ENCODE measurements at places on chromosomes 12 and 14.

- DNase-seq: no peak
Observed at GRCh38 chr12:95185854-95186253, 31.4 kb downstream of the FGD6 start.

- DNase-seq: no peak
Observed at GRCh38 chr14:79510659-79511058, 700.6 kb downstream of the DIO2 start.

- DNase-seq: no peak
Observed at GRCh38 chr12:57190037-57190436, 26.6 kb upstream of the NXPH4 start.

DNA sequence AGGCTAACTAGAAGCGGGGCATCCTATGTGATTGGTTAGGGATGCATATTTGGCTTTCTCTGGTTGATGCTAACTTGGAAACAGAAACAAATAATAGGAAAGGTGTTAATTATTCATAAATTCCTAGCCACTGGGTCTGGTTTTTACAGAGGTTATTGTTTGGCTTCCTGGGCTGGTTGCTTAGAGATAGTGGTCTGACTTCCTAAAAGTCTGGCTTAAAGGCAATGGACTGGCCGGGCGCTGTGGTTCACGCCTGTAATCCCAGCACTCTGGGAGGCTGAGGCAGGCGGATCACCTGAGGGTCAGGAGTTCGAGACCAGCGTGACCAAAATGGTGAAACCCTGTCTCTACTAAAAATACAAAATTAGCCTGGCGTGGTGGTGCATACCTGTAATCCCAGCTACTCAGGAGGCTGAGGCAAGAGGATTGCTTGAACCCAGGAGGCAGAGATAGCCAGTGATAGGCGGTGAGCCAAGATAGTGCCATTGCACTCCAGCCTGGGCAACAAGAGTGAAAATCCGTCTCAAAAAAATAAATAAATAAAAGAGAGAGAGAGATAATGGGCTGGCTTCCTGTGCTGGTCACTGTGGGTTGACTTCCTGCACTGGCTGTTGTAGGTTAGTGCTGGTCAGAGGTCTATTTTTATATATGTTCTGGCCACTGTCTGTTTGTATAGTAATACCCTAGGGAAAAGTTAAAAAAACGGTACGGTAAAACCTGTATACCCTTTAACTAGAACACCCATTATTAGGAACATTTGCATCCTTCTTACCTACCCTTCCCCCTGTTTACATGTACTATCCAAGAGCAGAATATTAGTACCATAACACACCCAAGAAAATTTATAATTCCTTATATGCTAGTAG, 24.1 kb downstream of the OR6S1 start:
- no peak for DNase-seq

- no peak for DNase-seq
Observed at GRCh38 chr12:105480162-105480561, 149.7 kb downstream of the C12orf75 start.

DNA sequence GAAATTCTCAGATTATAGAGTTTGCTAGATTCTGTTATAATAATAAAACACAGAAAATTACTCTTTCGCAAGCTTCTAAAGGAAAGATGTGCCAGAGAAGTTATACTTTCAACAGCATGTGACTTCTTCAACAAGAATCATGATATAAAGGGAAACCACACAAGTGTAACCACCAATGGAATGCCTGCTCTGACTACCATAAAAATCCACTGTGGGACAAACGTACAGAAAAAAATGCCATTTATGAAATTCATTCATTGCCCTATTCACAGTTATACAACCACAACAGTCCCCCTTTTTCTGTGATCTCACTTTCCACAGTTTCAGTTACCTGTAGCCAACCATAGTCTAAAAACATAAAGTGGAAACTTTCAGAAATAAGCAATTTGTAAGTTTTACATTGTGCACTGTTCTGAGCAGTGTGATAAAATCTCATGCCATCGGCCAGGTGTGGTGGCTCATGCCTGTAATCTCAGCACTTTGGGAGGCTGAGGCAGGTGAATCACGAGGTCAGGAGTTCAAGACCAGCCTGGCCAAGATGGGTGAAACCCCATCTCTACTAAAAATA, 3.2 kb downstream of the CATSPERB start:
- DNase-seq: no peak

DNA sequence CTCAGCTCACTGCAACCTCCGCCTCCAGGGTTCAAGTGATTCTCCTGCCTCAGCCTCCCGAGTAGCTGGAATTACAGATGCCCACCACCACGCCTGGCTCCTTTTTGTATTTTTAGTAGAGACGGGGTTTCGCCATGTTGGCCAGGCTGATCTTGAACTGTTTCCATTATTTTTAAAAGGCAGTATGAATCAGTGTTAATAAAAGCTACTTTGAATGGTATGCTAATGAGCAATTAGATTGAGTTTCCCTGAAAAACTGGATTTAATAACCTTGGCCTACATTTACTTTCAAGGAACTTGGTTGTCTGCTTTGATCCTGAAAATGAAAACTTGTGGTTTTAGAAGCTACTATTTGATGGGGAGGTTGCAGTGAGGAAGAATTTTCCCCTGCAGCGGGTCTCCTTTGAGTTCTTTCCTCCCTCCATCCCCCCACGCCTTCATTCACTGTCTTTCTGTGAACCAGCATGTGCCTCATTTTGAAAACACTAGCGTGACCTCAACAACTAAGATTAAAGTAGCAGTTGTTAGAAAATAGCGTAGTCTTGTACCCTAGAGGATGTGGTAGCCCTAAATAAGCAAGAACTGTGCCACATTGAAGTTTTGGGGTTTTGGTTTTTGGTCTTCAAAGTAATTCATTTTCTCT, 17.8 kb upstream of the RPS6KA5 start:
- no peak for DNase-seq

- no peak for DNase-seq
Observed at GRCh38 chr12:1093166-1093751, 102.2 kb downstream of the ERC1 start.

DNA sequence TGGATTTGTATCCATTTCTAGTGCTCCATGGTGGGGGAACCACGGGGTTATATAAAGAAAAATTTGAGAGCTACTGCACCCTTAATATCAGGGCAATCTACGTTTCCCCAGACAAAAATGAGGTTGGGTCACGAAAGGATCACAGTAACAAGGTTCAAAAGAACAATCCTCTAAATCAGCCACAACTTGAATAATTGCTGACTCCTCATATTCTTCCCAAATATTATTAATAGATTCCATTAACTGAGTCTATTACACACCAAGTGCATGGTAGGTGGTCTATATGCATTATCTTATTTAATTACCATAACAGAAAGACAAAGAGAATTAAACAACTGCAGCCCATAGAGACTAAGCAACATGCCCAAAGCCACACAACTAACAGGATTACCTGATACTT, 438.2 kb downstream of the ETNK1 start:
- DNase-seq: no peak

GRCh38 chr12:51907083-51907855, at the start of gene ACVRL1:
Gene ACVRL1 (plus strand): TSS chr12:51907504. CDS start chr12:51912475, 4,971 bp downstream.
- no peak for DNase-seq

- no peak for DNase-seq
Observed at GRCh38 chr12:57096748-57097553, 8.0 kb downstream of the NAB2 start.

GRCh38 chr14:99041820-99042174, 230.2 kb downstream of the BCL11B start:
- no peak for DNase-seq

GRCh38 chr12:41907550-41907949, 237.1 kb downstream of the GXYLT1 start:
- DNase-seq: no peak

GRCh38 chr12:104906695-104907094, 51.4 kb downstream of the SLC41A2 start:
- no peak for DNase-seq

DNA sequence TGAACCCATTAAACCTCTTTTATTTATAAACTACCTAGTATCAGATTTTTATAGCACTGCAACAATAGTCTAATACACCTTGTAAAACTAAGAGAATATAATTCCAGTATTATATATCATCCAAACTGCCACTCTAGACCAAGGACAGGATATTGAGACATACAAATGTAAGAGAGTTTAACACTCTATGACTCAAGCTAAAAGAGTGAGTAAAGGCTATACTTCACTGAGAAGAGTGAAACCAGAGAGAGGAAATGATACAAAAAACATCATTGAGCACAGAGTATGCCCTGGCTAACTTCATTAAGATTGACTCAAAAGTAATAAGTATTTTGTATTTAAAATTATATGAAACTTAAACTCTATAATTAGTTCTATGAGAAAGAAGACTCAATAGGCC, 1951.9 kb upstream of the SEL1L start:
- DNase-seq: no peak

- DNase-seq: no peak
Observed at GRCh38 chr14:21781543-21781942, 107.9 kb upstream of the OR4E1 start.

GRCh38 chr14:52988139-52988538, 37.3 kb upstream of the FERMT2 start:
- DNase-seq: no peak

DNA sequence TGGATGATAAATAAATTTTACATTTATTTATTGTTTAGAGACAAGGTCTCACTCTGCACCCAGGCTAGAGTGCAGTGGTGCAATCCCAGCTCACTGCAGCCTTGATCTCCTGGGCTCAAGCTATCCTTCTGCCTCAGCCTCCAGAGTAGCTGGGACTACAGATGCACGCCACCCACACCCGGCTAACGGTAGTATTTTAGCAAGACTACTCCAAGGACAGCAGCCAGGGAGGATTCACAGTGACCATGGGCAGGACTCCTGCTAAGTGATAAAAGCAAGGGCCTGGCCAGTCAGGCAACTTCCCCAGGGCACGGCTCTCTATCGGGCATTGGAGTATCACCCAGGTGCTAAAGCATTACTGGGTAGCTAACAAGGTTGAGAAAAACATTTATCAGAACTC, 55.4 kb downstream of the ARL6IP4 start:
- DNase-seq: no peak

DNA sequence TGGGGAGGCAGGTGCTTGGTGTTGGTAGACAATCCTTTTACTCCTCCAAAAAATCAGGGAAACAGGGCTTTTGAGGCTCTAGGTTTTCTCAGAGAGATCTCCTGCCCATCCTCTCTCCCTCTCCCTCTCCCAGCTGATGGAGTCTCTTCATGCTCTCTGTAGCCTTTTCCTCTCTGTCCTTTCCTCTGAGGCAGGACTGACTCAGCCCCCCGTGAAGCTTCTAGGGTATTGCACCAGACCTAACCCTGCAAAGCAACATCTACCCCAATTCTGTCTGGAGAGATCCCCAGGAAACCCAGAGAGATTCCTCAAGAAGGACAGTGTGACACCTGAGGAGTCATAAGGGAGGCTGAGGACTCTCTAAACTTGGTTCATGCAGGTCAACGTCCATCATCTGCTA, 66.4 kb downstream of the CRACR2A start:
- DNase-seq: no peak

- peak; percentile 16 for DNase-seq
Observed at GRCh38 chr12:119412811-119413794, 78.6 kb downstream of the CCDC60 start.

- DNase-seq: no peak
Observed at GRCh38 chr12:75137896-75138295, 71.7 kb downstream of the KCNC2 start.

DNA sequence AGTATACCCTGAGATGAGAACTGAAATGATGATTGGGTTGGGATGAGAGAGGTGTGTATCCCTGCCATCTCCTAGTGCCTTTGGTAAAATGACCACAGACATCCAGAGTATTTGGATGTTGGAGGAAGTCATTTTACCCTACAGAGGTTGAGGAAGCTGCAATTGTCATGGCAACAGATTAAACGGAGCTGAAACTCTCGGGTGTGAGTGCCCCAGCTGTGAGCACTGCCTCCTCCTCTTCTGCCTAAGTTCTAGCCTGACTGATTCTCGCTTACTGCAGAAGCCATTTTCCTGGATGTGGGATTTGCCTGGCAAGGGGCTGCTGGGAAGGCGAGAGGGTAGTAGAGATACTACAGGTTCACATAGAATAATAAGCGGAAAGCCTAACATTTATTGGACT, 10.3 kb upstream of the PPP4R4 start:
- no peak for DNase-seq

- no peak for DNase-seq
Observed at GRCh38 chr12:45260104-45260815, 44.4 kb downstream of the ANO6 start.

- no peak for DNase-seq
Observed at GRCh38 chr14:61326847-61327246, 5.5 kb downstream of the PRKCH start.

DNA sequence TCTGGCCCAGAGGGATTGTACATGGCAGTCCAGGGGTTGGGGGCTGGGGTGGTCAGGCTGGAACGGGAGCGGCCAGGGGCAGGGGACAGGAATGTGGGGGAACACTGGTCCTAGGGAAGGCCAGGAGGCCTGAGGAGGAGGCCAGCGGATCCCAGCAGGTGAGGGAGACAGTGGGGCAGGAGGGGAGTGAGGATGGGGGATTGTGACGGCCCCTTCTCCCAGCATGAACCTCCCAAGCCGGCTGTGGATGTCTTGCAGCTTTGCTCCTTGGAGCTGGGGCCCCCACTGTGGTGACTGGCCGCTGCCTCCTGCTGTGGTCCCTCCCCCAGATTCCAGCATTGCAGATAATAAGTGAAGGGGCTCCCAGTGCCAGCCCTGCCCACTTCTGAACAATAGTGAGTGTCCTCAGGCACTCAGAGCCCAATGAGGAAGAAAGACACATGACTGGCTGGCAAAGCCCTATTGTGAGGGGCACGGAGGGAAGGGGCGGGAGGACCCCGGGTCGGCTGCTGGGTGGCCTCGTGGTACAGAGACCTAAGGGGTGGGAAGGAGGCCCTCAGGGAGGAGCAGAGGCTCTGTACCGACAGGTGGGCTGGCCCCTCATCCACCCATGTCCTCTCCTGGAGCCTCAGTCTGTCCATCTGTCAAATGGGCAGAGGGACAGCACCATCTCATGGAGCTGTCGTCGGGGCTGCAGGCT, 215.0 kb downstream of the KIF26A start:
- no peak for DNase-seq

GRCh38 chr14:65650826-65651225, 238.3 kb downstream of the FUT8 start:
- no peak for DNase-seq

DNA sequence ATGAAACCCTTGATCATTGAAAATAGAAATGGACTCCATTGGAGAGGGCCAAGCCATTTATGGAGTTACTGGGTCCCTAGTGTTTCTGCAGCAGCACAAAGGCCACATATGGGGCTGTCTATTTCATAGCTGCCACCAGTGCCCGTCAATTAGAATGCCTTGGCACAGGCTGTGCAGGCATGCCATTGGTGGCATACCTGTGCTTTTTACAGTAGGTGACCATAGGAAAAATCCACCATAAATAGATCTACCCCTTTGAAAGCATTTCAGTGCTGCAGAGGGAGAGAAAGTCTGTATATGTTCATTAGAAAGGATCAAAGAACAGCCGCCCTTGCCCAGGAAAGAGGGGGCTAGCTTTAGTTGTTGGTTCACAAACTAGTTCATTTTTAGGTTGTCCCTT, 13.1 kb downstream of the MYBPC1 start:
- no peak for DNase-seq

GRCh38 chr12:1915082-1915968, 3.1 kb downstream of the CACNA2D4 start:
- no peak for DNase-seq

All from substantia nigra (tissue), 51 donors.